ENCODE measurements at places on chromosomes 3 and 15.

- DNase-seq: no peak
These were observed 52.4 kb downstream of the HEG1 start for GRCh38 chr3:125003369-125003853.

DNA sequence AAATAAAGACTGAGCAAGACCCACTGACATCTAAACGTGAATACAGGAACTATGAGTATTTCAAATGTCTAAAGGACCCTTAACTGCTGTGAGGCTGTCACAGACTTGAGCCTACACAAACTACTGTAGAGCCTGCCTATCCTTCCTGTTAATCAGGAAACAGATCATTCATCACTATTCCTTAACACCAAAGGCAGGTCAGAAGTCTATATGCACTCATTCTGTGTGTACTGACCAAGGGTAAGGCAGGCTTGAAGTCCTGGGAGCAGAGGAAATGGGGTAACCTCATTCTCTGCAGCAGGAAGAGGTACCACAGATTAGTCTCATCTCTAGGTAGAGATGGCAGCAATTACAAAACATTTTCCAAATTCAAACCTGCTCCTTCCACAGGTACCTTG, 30.7 kb downstream of the NPTN start:
- DNase-seq: no peak

- DNase-seq: no peak
These were observed 190.7 kb downstream of the CD47 start for GRCh38 chr3:107899990-107900651.

DNA sequence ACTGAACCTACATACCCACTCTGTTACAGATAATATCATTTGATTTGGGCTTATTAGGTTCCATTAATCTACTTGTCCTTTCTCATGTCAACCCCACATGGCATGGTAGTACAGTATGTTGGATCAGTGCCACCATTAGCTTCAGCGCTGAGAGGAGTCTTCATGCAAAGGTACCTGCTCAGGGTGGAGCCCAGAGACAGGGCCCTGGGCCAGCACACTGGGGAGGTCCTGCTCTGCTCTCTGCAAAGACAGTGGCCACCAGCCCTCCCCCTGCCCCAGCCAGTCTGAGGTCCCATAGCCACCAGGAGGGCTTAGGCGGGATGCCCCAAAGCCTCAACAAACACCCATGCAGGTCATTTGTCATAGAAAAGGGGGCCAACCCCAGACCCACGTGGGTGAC, 71.0 kb downstream of the ATP10A start:
- DNase-seq: no peak

- DNase-seq: no peak
These were observed 81.4 kb downstream of the TM4SF4 start for GRCh38 chr3:149555927-149556326.

- no peak for DNase-seq
These were observed 175.4 kb downstream of the ANXA2 start for GRCh38 chr15:60222404-60222803.

DNA sequence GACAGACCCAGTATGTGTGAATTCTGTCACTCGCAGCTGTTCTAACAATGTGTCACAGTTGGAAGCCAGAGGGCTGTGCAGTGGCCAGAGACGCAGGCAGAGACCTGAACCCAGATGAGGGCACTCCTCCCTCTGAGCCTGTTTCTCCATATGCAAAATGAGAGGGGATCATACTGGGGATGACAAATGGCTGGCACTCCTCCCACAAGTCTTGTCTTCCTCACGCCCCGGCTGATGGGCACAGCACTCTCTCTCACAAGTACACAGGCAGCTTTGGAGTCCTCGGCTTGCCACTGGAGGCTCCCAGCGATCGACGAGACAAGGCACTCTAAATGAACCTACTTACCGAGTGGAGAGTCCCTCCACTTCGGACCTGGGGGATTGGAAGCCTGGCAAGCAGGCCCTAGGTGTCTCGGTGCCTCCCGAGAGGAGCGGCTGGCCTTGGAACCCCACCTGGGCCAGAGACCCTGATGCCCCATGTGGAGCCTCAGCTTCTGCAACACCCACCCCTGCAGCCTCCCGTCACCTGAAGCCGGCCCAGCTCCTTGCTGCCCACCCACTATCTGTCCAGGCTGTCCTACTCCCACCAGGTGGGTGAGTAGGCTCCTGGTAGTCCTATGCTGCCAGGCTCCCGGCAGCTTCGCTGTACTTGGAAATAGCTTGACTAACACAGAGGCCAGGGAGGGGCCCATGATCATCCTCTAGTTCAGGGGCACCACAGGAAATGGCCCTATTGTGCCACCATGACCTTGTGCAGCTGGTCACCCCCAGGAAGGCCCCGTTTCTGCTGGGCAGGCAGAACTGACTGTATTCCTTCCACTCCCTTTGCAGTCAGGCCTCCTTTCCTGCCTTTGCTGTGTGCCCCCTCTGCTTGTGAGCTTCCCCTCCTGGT, 65.0 kb upstream of the IQSEC1 start:
- peak; percentile 68 for DNase-seq

DNA sequence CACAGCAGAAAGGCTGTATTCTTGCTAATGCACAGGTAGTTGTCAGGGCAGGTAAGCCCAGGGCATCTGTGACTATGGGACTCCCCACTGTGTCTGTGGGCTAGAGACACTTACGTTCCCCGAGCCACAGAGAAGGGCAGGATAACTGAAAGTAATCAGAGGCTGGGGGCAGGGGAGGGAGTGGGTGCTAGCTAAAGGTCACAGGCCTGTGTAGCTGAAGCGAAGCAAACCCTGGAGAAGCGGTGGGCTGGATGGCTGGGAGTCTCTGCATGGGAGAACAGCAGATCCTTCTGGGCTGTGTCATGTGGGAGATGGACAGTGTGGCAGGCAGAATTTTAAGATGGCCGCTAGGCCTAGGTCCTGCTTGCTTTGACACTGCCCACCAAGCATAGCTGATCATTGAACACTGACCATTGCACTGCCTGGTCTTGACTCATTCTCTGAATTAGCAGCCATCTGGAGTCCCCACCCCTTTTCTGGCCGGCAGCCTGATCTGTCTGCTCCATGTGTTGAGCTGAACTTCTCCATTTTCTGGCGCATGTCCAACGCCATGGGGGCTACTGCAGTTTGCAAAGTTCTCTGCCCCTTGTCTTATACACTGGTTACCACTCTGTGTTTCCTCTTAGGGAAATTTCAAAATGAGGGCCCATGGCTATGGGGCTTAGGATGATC, 110.0 kb downstream of the DGKG start:
- DNase-seq: no peak

DNA sequence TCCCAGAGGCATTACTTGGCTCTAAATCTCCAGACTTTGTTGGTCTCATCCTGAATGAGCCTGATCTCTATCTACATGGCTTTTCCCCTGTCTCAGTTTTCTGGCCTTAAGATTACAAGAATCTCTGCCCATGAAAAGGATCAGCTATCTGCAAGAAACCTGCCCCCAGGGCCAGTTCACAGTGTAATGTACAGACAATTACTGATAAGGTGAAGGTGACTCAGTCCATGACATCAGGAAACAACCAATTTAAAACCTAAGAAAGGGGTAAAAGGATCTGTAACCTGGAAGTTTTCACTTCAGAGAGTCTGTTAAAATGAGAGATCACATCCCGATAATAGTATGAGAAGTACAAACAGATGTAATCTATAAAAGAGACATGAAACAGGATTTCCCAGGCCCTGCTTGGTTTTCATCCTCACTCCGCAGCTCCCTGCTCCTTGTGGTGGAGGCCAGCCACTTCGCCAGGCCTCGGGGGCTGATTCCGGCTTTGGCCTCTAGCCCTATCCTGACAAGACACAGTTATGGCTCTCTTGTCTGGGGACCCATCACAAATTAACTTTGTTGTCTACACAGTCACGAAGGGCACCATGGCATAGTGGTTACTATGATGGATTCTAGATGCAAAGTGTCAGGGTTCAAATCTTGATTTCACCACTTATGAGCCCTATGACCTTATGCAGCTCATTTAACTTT, 136.9 kb downstream of the THSD4 start:
- DNase-seq: no peak

- DNase-seq: no peak
These were observed 64.7 kb downstream of the ARRDC4 start for GRCh38 chr15:98025237-98025636.

- no peak for DNase-seq
These were observed 115.6 kb upstream of the CADPS start for GRCh38 chr3:62990704-62991413.

GRCh38 chr3:119911748-119912147, 129.8 kb downstream of the NR1I2 start:
- no peak for DNase-seq

- no peak for DNase-seq
These were observed 10.8 kb downstream of the ESYT3 start for GRCh38 chr3:138445236-138445635.

DNA sequence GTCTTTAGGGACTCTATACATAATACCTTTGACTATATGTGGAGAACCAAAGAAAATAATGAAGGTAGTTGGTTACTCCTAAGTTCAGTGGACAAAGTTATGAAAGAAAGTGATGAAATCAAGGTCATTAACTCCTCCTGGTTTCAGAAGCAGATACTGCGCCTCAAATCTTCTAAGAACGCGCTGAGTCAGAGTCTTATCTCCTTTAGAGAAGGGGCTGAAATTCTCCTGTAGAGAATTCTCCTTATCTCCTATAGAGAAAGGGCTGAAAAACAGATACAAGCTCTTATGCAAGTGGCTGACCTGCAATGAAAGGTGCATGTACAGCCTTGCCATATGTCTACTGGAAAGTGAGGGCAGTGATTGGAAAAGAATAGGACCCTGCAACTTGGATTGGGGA, 824.2 kb downstream of the NSUN3 start:
- DNase-seq: no peak

- DNase-seq: no peak
These were observed 796.4 kb upstream of the ARPP21 start for GRCh38 chr3:34842706-34843480.

DNA sequence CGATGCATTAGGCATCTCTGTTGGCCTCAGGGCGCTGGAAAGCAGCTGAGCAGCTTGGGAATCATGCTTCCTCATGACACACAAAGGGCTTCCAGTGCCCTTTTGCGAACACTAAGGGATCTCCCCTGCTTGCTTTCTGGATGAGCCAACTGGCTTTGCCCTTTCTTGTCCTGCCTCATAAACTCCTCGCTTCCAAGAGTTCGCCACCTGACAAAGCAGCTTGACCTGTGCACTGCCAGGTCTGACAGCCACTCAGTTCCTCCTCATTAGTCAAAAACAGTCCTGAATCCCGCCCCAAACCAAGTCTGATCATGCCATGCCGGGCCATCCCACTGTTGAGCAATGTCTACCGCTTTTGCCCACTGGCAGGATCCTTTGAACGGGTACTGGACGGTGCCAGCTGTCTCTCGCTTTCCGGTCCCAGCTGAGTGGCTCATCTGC, 265.4 kb upstream of the LYSMD4 start:
- no peak for DNase-seq

DNA sequence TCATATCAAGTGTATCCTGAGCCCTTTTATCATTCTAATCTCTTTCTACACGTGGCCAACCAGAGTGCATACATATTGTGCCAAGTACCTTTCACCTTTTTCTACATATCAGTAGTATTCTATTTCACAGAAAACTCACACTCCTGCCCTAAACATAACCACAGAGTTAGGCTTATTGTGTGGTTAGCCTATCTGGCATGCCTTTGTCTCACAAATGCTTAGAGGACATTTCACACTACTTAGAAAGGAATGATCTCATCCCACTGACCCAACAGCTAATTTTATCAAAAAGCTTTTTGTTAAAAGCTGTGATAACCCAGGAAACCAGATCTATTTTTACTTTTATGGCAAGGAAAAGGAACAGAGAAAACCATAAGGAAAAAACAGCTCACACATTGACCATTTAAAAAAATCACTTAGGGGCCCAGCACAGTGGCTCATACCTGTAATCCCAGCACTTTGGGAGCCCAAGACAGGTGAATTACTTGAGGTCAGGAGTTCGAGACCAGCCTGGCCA, 17.8 kb upstream of the MAP4 start:
- no peak for DNase-seq

DNA sequence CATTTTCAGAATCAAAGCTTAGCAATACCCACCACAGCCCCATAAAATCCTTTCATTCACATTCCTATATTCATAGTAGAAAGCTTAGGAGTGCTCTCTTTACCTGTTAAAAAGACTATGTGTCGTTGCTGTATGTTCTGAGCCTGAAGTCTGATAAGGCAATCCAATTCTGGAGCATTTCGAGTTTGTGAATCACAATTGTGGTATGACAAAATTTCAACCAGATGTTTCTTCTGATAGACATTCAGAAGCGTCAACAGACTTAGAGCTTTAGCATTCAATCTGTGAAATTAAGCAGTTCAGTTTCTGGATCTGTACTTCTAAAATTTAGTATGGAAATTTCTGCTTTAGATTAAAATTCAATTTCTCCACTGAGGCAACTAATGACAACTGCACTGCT, 58.3 kb downstream of the TASOR start:
- DNase-seq: no peak

- no peak for DNase-seq
These were observed 32.5 kb downstream of the CA12 start for GRCh38 chr15:63349156-63349555.

GRCh38 chr3:160703974-160704373, 27.0 kb downstream of the ARL14 start:
- DNase-seq: no peak

DNA sequence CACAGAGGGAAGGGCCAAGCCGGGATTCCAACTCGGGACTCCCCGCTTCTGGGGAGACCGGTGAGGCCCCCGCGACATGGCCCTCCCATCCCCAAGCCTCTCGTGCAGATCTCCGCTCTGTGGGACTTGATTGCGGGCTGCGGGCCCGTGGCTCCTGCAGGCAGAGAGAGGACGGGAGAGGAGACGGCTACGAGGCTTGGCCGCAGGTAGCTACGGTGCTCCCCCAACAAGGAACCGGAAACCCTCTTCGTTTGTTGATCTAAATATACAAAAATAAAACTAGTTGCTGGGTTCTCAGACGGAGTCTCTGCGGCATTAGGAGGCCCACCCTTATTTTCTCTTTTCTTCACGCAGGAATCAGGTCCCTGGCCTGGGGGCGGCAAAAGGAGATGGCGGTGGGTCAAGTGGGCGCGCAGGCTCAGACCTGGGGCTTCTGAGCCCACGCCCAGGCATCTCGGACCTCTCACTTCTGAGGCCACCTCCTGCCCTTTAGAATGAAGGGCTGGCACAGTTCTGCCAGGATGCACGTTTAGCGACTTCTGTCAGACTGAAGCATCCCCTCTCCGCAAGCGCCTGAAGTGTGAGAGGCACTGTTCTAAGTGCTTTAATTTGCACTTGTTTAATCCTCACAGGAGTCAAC, 10.9 kb downstream of the GNB5 start:
- no peak for DNase-seq

GRCh38 chr15:25905140-25905539, 42.0 kb upstream of the ATP10A start:
- DNase-seq: no peak

- DNase-seq: no peak
These were observed 910.0 kb upstream of the ROBO1 start for GRCh38 chr3:80677796-80678195.

DNA sequence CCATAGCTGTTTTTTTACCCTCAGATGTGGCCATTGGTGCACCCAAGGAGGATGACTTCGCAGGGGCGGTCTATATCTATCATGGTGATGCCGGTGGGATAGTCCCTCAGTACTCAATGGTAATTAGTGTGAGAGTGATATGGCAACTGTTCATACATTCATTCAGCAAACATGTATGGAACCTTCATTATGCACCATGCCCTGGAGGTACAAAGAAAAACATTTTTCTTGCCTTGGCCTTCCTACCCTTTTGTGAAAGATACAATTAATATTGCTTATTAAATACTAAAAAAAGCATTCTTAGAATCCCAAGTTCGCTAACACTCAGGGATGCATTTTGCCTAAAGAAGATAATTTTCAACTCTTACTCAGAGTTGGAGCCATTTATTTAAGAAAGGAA, 342.4 kb upstream of the CTDSPL start:
- DNase-seq: no peak
